ENCODE measurements at places on chromosomes 5 and 9.

DNA sequence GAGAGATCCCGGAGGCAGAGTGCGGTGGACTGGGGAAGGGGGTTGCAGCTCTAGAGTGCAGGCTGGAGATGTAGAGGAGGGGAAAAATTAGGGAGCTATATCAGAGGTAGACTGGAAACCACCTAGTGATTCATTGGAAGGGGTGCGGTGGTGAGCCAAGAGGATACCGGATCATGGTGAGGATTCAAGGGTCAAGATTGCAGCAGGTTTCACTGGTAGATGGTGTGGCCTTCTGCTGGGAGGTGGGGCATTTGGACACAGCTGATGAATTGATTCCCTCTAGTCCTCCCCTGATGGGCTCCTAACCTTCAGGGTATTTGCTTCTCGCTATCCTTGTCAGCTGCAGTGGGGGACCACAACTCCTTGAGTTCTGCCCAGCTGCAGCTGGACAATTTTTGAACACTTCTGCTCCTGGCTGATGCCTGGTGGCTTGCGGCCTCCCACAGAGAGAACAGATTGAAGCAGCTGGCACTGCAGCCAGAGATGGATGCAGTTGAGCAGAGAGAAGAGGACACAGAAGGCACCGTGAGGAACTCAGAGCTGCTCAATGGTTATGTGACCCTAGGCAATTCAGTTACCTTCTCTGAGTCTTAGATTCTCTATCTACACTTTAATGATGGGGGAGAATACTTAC lies 134.4 kb upstream of the ABCA1 start:
- no peak for DNase-seq

GRCh38 chr5:172622091-172623046 lies 18.7 kb upstream of the NEURL1B start:
- no peak for DNase-seq

- DNase-seq: no peak
Observed at GRCh38 chr9:135230817-135231520, 143.5 kb downstream of the OLFM1 start.

DNA sequence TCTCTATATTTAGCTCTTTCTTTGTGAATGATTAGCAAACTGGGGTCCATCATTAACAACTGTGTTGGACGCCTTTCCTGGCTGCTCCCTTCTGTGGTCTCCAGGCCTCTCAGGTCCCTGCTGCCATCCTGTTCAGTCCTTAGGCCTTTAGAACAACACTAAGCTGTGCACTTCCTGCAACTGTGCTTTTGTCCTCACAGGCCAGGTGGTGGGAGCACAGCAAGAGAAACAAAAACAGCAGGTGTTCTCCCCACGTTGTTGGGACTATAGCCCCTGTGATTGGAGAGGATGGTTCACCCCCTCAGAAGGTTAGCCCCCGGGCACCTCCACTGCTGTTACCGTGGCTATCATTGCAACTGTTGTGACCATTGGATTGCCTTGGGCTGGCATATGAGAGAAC lies 41.7 kb upstream of the CLINT1 start:
- DNase-seq: no peak

- DNase-seq: no peak
Observed at GRCh38 chr9:89422151-89422975, 75.5 kb downstream of the SEMA4D start.

GRCh38 chr5:87526131-87526530 lies 113.4 kb upstream of the CCNH start:
- no peak for DNase-seq

GRCh38 chr5:113117543-113118115 lies 141.0 kb downstream of the DCP2 start:
- DNase-seq: no peak

GRCh38 chr9:85223506-85224125 lies 518.1 kb downstream of the AGTPBP1 start:
- no peak for DNase-seq

- no peak for DNase-seq
Observed at GRCh38 chr5:61055434-61056006, 106.7 kb downstream of the SMIM15 start.
